ENCODE measurements at places on chromosomes 7 and 10.

DNA sequence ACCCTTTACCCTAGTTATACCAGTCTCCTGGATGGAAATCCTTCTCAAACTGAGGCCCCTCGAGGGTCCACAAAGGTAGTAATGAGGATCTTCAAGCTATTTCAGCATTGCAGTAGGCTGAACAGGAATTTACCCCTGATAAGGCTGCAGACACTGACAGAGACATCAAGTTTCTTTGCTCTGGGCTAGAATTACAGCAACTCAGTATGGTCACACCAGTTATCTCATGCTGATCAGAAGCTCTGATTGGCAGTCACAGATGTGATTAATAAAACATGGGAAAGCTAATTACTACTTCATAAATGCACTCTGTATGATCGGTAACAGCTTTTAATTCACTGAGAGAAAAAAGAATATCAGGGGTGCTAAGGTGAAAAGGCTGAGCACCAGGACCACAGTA is 30.6 kb downstream of the FAM204A start:
- no peak for DNase-seq

DNA sequence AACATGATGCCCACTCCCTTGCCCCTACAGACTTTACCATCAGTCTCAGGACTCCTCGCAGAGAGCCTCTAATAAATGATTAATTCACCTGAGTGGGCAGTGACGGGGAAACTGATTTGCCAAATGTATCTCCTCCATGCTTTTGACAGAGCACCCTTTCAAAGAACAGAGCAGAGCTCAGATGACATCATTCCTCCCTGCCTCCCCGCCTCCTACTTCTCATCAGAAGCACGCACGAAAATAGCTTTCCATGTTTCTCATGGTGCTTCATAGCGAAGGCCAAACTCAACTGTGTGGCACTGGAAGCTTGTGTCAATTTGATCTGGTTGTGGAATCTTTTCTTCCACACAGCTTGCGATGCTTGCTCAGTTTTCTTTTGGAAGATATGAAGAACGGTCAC is 442.5 kb downstream of the RPS24 start:
- no peak for DNase-seq

DNA sequence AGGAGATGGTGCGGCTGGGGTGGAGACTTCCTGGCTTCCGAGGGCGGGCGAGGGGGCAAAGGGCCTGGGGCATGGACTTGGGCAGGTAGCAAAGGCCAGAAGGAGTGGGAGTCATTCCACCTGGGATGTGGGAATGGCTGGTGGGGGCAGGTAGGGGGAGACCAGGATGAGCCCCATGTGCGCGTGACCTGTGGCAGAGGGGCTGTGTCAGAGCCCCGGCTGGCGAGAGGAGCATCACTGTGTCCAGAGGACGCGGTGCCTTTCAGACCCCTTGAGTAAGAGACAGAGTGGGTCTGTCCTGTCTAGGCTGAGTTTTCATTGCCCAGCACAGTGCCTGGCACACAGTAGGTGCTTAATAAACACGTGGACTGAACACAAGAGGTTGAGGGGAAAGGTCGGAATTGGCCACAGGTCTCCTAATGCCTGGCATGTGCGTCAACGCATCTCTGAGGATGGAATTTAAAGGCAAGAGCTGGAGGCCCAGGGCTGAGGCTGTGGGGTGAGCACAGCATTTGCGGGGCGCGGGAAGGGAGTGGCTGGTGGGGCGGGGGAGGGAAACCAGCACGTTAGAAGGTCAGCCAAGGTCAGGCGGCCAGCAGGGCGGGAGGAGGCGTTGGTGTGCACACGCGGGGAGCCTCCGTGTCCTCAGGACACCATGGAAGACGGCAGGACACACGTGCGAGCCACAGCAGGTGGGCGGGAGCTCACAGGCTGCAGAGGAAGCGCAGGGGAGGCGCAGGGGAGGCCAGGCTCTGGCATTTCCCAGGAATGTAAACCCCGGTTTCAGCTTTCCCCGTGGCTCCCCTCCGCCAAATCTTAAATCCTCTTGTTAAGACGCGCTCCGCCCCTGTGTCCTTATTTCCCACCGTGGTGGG is 51.8 kb downstream of the CUX1 start:
- no peak for DNase-seq

GRCh38 chr7:104414216-104414615 is 85.8 kb downstream of the LHFPL3 start:
- no peak for DNase-seq

DNA sequence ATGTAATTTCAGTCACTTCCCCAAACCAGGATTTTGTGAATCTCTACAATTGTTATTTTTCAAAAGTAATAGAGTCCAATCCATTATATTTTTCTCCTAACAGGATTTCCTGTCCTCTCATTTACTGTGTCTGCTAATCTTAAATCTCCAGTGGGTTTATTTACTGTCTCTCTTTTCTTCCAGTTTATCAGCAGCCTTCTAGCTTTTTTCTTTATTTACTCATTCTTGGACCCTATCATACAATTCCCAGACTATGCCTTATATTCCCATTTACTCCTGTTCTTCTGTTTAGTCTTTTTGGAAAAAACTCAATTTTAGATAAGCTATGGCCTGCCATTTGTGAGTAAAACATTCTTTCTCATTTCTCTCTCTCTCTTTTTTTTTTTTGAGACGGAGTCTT is 94.7 kb downstream of the STK31 start:
- DNase-seq = no peak

- no peak for DNase-seq
Measured at GRCh38 chr10:116183733-116184511, 89.1 kb downstream of the GFRA1 start.

- DNase-seq = no peak
Measured at GRCh38 chr10:11560076-11560709, 51.3 kb downstream of the USP6NL start.

- no peak for DNase-seq
Measured at GRCh38 chr10:51112013-51112412, 37.7 kb downstream of the PRKG1 start.

GRCh38 chr7:64947252-64948000 is 43.4 kb downstream of the ZNF117 start:
- no peak for DNase-seq

DNA sequence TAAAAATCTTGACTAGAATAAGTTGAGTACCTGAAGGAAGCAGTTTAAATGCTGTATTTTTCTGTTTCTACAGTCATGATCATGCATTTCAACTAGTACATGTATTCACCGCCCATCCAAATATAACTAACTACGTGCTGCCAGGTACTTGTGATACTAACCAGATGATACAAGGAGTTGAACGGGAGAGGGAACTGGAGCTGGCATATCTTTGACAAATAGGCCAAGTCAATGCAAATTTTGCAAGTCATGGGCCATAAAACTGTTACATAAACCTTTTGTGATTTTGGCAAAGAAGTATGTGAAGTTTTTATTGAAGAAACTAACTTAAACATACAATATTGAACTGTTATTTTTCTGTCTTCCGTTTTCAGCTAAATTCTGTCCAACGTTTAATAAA is 14.5 kb downstream of the NUP42 start:
- DNase-seq = no peak

- DNase-seq = no peak
Measured at GRCh38 chr10:91604553-91605534, 28.0 kb downstream of the PPP1R3C start.

GRCh38 chr7:32206488-32206887 is 136.3 kb upstream of the PDE1C start:
- no peak for DNase-seq

DNA sequence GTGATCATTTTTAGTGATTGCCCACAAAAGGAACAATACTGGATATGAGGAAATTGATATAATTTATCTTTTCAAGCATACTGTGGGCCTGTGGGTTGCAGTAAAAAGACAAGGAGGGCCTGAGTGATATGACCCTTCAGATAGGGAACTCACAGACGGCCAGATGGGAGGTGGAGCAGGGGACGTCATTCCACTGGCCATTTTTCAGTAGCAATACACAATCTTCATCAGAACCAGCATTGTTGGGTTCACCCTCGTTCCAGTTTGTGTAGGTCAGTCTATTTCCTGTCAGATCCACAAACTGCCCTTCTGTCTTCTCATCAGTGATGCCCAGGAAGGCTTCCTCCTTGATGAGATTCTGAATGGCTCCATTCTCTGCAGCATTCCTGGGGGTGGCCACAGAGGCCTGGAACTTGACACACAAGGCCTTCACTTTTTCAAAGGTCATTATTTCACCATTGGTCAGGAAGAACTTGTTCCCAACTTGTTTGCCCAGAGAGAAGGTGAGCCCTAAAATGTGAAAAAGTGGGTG is 4.5 kb downstream of the MBL2 start:
- DNase-seq = no peak

GRCh38 chr10:22226599-22226998 is 8.8 kb upstream of the EBLN1 start:
- DNase-seq = no peak

- no peak for DNase-seq
Measured at GRCh38 chr7:2273866-2274265, 31.8 kb downstream of the NUDT1 start.

DNA sequence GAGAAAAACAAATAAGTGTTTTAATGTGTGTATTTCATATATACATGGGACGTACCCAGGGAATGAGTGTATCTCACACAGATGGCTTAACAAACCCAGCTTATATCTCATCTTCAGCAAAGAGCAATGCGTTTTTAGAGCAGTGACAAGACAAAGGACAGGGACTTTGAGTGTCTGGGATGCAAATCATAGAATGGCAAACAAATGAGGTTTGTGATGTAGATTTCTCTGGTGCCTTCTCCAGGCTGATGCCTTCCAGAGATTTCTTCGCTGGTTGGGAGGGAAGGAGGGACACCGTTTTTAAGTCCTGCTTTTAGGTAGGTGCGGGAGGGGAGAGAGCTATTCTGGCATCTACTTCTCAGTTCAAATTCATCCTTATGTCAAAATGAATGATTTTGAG is 16.6 kb downstream of the LANCL2 start:
- DNase-seq = no peak

Measured in CD4-positive, alpha-beta memory T cell (primary cell).